ENCODE measurements at places on chromosomes 4 and X. TPM values are rescaled to one million over a fixed set of nuclear protein-coding genes. Genes with fewer than 3 reads are reported as not detected.

The FANCB gene
- 0.66 TPM for total RNA-seq

The HMGN5 gene
- 3.1 TPM for total RNA-seq

The SPP1 gene
- total RNA-seq: 3.7 TPM

The SYTL5 gene
- total RNA-seq: 0.41 TPM

The CYBB gene
- 18.7 TPM for total RNA-seq

The RHOXF2B gene
- not detected for total RNA-seq

The TMPRSS11B gene
- total RNA-seq: not detected

The NIPAL1 gene
- 0.25 TPM for total RNA-seq

- peaks cover 8% of the 10 kb centered on the region for H3K4me1 ChIP-seq
- H3K27ac ChIP-seq: peak overlapping the region; percentile 92
- no peak for DNase-seq
- no peaks in the 10 kb centered on the region for H3K27me3 ChIP-seq
- peak overlapping the region; percentile 81 for H3K4me3 ChIP-seq
Measured at GRCh38 chrX:120251471-120252011, 929 bp downstream of the ZBTB33 start.

DNA sequence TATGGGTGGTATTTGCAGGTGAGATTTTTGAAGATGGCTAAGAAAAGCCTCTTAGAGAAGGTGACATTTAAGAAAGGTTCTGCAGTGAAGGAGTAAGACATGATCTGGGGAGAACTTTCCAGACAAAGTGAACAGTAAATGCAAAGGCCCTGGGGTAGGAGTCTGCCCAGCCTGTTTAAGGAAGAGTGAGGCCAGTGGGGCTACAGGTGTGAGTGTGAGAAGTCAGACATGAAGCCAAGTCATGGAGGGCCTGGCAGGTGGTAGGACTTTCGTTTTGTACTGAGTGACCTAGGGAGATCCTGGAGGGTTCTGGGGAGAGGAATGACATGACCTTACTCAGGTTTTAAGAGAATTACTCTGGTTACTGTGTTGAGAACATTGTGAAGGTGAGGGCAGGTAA is 21.5 kb downstream of the COQ2 start:
- DNase-seq: no peak
- H3K27me3 ChIP-seq: no peaks in the 10 kb centered on the region
- H3K4me1 ChIP-seq: peaks cover 16% of the 10 kb centered on the region
- H3K27ac ChIP-seq: no peak overlapping the region
- H3K36me3 ChIP-seq: peaks cover 61% of the 10 kb centered on the region
- no peak overlapping the region for H3K4me3 ChIP-seq

DNA sequence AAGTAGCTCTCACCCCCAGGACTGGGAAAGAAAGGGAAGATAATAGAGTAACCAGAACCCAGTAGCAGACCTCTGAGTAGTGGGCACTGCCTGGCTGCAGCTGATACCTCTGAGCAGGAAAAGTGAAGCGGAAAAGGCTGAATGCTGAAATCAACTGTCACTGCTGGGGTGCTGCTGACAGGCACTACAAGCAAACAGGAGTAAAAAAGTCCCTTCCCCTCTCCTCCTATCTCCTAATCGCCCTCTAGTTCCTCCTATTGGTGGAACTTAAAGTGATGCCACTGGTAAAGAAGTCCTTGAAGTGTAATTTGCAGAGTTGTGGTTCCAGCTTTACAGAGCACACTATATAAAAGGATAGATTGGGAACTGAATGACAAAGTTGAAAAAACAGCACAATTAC is 32.8 kb upstream of the GLRB start:
- peaks cover 9% of the 10 kb centered on the region for H3K27me3 ChIP-seq
- no peak overlapping the region for H3K4me3 ChIP-seq
- no peak overlapping the region for H3K27ac ChIP-seq
- no peaks in the 10 kb centered on the region for H3K36me3 ChIP-seq
- no peak for DNase-seq

GRCh38 chr4:26590639-26591038 is 6.8 kb downstream of the TBC1D19 start:
- H3K36me3 ChIP-seq: no peaks in the 10 kb centered on the region
- no peak overlapping the region for H3K4me3 ChIP-seq
- DNase-seq: no peak
- no peaks in the 10 kb centered on the region for H3K4me1 ChIP-seq
- H3K27me3 ChIP-seq: no peaks in the 10 kb centered on the region

GRCh38 chr4:119746951-119747350 is 118.3 kb upstream of the PDE5A start:
- no peak overlapping the region for H3K4me3 ChIP-seq
- H3K27ac ChIP-seq: no peak overlapping the region
- peaks cover 9% of the 10 kb centered on the region for H3K4me1 ChIP-seq
- DNase-seq: no peak
- H3K27me3 ChIP-seq: no peaks in the 10 kb centered on the region

DNA sequence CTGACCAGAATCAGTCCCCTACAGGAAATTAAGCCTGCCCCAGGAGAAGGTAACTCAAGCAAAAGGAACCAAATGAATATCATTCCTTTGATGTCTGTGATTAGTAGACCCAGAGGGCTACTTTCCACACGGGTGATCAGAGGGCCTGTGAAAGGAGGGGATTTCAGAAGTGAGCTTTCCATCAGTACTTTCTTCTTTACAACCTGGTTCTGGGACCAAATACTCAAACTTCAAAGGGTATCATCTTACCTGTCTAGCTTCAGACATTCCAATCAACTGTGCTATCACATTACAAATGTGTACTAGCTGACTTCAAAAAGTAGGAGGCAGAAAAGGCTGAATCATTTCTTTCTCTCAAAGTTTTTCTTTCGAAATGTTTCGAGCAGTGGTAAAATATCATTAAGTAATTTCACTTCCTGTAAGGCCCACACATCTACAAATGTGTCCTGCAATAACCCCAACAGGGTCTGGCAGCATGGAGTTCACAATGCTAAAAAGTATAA is 23.9 kb downstream of the ACSL4 start:
- H3K4me1 ChIP-seq: peaks cover 26% of the 10 kb centered on the region
- peak overlapping the region; percentile 64 for H3K27ac ChIP-seq
- H3K4me3 ChIP-seq: no peak overlapping the region
- H3K36me3 ChIP-seq: no peaks in the 10 kb centered on the region
- H3K27me3 ChIP-seq: no peaks in the 10 kb centered on the region
- DNase-seq: no peak

DNA sequence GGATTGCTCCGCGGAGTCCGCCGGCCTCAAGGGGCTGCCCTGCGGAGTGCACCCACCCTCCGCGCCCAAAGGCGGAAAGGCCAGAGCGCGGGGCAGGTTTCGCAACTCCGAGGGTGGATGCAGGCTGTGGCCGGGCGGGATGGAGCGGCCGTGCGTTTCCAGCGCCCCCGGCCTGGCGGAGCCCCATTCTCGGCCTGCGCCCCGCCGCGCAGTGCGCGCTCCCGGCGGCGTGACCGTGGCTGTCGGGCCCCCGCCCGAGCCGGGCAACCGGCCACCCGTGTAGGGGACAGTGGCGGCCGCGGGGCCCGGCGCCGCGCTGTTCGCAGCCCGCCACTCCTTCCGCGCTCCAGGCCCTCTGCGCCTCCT is 331 bp downstream of the SETD7 start:
- no peaks in the 10 kb centered on the region for H3K36me3 ChIP-seq
- peak; percentile 57 for DNase-seq
- H3K4me3 ChIP-seq: peak overlapping the region; percentile 92
- peak overlapping the region; percentile 97 for H3K27ac ChIP-seq

DNA sequence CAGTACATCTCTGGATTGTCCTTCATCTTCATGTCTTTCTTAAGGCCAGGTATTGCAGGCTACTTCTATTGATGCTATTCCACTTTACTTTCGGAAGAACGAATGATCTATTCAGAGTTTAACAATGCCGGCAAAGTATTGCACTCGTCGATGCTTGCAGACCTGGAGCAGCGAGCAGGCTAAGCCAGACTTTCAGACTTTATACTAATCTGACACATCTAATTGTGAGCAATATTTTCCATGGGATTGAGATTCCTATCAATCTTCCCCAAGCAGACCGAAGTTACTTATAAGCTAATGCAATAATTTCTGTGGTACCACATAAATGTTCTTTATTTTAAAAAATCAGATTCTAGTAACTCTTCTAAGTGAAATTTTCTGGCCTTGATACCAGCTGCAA is 1.6 kb downstream of the EMCN start:
- no peak for DNase-seq
- no peaks in the 10 kb centered on the region for H3K27me3 ChIP-seq
- H3K36me3 ChIP-seq: no peaks in the 10 kb centered on the region
- peak overlapping the region; percentile 63 for H3K4me3 ChIP-seq

DNA sequence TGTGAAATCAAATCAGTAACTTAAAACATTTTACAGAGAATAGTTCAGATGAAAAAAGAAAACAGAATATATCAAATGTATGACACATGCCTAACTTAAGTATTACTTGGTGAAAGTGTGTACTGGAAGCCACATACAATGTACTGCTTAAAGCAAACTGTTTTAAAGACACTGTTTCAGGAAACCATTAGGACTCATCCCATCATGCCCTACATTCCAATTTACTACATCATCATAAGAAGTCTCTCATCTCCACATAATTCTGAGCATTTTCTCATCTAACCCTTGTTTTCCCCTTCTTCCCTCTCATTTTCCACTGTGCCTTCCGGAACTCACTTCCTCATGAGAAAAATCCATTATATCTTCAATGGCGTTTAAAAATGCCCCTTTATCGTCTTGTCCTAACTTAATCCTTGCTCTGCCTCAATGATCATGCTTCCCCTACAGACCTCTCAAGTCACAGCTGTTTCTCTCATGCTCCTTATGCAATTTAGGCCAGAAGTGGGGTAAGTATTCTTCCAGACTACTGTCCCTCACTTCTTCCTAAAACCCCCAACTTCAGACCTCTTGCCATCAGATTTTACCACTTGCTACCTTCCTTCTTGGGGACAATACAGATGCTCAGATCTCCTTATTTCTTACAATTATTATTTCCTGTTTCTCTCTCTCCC is 26.8 kb upstream of the FGF5 start:
- no peak overlapping the region for H3K27ac ChIP-seq

- H3K4me1 ChIP-seq: no peaks in the 10 kb centered on the region
- H3K27me3 ChIP-seq: no peaks in the 10 kb centered on the region
- no peak overlapping the region for H3K27ac ChIP-seq
- no peak for DNase-seq
- no peaks in the 10 kb centered on the region for H3K36me3 ChIP-seq
Measured at GRCh38 chr4:113809311-113809710, 47.8 kb upstream of the CAMK2D start.

DNA sequence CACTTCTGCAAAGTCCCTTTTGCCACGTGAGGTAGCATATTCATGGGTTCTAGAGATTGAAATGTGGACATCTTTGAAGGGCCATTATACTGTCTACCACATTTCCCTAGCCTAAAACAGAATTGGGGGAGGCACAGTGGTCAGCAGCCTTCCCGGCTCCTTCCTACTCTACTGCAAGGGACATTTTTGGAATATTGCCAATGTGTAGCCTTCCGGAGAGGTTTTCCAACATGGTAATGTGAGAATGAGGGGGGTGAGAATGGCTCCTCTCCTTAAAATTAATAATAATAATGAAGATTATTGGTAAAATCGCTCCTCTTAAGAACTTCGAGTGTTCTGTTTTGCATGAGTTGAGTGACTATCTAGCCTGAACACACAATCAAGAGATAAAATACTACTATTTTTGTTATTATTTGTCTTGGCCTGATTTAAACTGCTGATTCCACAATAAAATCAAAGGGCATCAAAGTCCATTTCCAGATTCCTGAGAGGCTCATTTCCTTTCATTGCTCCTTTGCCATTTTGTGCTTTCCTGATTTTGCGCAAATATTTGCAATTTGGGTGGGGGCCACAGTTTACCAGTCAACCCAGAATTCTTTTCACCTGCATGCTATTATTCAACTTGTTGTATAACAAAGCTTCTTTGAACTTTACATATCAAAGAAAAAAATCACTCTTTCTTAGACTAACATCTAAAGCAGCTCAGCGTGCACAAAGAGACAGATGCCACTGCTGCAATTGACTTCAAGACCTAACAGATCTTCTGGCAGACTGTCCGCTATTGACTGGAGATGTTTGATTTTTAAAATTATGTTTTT is 27.0 kb upstream of the TSPAN5 start:
- H3K4me3 ChIP-seq: no peak overlapping the region
- no peaks in the 10 kb centered on the region for H3K36me3 ChIP-seq
- no peak overlapping the region for H3K27ac ChIP-seq
- no peaks in the 10 kb centered on the region for H3K27me3 ChIP-seq

GRCh38 chrX:38704146-38704882 is 96.9 kb upstream of the MID1IP1 start:
- H3K27ac ChIP-seq: no peak overlapping the region
- no peaks in the 10 kb centered on the region for H3K36me3 ChIP-seq
- no peaks in the 10 kb centered on the region for H3K4me1 ChIP-seq
- H3K4me3 ChIP-seq: no peak overlapping the region

- H3K36me3 ChIP-seq: peaks cover 25% of the 10 kb centered on the region
- peaks cover 49% of the 10 kb centered on the region for H3K4me1 ChIP-seq
- no peak overlapping the region for H3K4me3 ChIP-seq
Measured at GRCh38 chr4:70691661-70692060, 3.3 kb downstream of the UTP3 start.

DNA sequence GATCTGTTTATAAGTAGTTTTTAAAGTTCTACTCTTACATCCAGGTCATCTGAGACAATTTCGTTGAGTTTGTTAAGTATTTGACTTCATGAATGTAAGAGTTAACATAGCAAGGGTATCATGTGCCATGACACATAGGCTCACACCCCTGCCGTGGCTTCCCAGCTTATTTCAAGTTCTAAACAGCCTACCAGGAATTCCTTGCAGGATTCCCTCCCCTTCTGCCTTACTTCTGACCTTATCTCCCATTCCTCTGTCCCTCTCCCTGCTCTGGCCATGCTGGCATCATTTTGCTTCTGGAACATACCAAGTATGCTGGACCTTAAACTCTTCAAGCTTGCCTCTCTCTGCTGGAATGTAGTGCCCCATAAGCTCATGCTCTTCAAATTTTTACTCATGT is 369.9 kb upstream of the PCDH7 start:
- no peak overlapping the region for H3K27ac ChIP-seq
- DNase-seq: no peak
- no peaks in the 10 kb centered on the region for H3K36me3 ChIP-seq
- H3K4me1 ChIP-seq: no peaks in the 10 kb centered on the region
- H3K27me3 ChIP-seq: no peaks in the 10 kb centered on the region

GRCh38 chr4:99052902-99053301 is 35.7 kb downstream of the ADH5 start:
- peaks cover 15% of the 10 kb centered on the region for H3K4me1 ChIP-seq
- DNase-seq: no peak
- H3K4me3 ChIP-seq: no peak overlapping the region

DNA sequence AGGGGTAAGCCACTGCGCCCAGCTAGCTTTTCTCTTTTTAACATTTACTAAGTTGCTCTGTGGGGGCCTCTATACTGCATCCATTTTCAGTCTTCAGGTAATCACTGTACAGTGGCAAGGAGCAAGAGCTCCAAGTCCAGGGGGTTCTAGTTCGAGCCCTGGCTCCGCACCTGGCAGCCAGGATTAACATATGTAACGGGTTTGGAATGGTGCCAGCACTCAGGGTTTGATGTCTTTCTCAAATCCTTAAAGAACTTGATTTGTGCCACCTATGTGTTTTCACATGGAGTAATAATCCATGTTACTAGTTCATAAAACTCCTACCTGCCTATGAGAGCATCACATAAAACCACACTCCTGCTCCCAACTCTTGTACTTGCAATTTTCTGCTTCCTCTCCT is 4.5 kb downstream of the GRPEL1 start:
- no peak for DNase-seq
- peaks cover 49% of the 10 kb centered on the region for H3K36me3 ChIP-seq
- no peaks in the 10 kb centered on the region for H3K27me3 ChIP-seq
- H3K4me3 ChIP-seq: no peak overlapping the region
- no peak overlapping the region for H3K27ac ChIP-seq

Measured in left ventricle myocardium inferior (tissue), 1 donor.